KG1 (cell line): ENCODE measurements at places on chromosomes 6 and 20.

DNA sequence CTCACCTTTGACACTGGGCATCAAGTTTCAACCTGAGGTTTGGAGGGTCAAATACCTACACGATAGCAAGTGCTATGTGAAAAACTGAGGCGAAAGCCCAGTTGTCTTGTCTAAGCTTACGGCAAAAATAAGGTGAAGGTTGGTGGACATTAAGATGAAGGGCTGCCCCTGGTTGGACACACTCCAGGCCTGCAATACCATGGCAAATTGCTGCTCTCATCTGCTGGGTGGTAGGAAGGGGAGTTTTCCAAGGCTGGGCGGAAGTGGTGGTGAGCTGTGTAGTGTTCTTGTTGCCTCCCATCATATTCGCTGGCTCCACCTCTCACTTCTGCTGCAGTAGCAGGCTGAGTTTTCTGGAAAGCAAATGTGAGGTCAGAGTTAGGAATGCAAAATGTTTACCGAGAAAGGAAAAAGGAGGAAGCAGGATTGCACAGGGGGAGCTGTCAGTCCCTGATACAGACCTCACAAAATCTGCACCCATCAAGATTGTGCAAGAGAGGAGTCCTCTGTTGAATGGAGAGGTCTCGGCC is 33.7 kb downstream of the SCP2D1 start:
- no peak for DNase-seq

DNA sequence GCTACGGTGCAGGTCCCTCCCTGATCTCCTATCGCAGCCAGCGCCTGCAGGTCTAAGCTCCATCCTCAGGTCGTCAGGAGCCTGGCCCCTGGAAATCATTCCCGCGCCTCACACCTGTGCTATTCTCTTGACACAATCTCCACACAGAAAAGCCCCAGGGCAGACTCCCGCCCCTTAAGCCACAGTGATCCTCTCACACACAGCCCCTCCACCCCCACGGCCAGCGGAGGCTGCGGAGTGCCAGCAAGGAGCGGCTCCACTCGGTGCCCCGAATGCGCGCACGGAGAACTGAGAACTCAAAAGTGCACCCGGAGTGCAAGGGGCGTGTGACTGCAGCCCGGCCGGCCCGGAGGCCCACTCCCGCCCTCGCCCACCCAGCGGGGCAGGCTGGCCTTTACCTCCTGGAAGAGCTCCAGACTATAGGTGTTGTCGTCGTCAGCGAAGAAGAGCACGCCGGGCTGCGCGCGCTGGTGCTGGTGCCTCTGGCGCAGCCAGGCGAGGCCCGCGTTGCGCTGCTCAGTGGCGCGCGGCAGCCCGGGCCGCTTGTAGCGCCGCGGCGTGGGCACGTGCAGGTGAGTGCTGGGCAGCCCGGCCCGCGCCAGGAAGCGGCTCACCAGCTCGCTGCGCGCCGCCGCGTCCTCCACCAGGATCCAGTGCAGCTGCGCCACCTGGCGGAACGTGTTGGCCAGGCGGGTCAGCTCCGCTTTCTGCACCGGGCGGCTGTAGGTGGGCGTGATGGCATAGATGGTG is 1.2 kb downstream of the B3GAT2 start:
- DNase-seq = peak; percentile 43

GRCh38 chr20:57381596-57382503 is 9.3 kb upstream of the RBM38 start:
- DNase-seq = peak; percentile 71

- DNase-seq = no peak
These were observed 35.0 kb downstream of the STX11 start for GRCh38 chr6:144185133-144185836.

- DNase-seq = peak; percentile 68
These were observed 1.3 kb downstream of the RNF24 start for GRCh38 chr20:4014031-4014474.

DNA sequence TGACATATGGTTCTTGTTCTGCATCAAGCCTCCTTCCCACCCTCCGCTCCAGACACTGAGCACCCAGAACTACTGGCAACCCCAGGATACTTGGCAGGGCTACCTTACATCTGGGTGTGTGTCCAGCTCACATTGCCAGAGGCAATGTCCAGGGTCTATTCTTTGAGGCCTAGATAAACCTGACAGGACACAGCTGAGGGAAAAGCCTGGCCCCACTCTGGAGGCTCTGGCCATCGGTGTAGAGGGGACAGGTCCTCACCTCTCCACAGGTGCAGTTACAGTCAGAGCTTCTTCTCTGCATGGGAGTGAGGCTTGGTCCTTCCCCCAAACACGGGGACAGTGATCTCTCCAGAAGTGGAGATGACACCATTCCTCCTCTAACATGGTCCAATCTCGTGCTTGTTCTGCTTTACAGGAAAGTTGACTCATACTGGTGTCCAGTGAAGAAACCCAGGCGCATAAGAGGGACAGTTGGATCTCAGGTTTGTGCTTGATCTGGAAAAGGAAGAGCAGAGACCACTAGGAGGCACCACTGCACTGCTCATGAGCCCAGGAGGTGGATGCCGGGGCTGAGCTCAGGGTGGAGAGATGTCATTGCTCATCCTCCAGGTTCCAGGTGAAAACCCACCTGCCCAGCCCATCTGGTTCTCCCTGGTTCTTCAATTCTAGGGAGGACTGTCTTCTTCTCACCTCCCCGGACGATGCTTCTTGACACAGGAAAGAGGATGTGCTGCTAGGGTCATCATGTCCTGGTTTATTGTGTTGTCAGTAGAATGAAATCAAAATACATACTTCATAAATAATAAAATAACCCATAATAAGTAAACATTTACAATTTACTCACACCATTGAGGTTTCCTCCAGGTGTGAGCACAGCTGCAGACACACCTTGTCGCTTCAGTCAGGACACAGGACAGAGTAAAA is 14.7 kb downstream of the HLA-F start:
- DNase-seq = no peak

GRCh38 chr6:125231574-125232343 is 70.0 kb downstream of the HDDC2 start:
- no peak for DNase-seq
